ENCODE measurements at places on chromosomes 3 and 15. TPM values are rescaled to one million over a fixed set of nuclear protein-coding genes. Genes with fewer than 3 reads are reported as not detected.

Gene MFN1
- total RNA-seq: 18.9 TPM

Gene KLHDC8B
- total RNA-seq: 4.5 TPM

Gene THPO
- total RNA-seq: not detected

Gene ALPK3
- total RNA-seq: 0.03 TPM

Gene TRIM59
- total RNA-seq: 8.9 TPM

Gene GRK7
- total RNA-seq: not detected

Gene GASK1A
- total RNA-seq: not detected
